ENCODE measurements at places on chromosomes 2 and 18. TPM values are rescaled to one million over a fixed set of nuclear protein-coding genes. Genes with fewer than 3 reads are reported as not detected.

The ACTG2 gene
- not detected for total RNA-seq

The RRM2 gene
- 378 TPM for total RNA-seq

The RTKN gene
- total RNA-seq: 2.2 TPM

The ARMC9 gene
- total RNA-seq: 6.4 TPM

The SCYGR4 gene
- total RNA-seq: not detected

The ANKRD62 gene
- not detected for total RNA-seq

The HTR2B gene
- total RNA-seq: not detected

The IL37 gene
- not detected for total RNA-seq

The IL1R1 gene
- 1.7 TPM for total RNA-seq

The SH3RF3 gene
- total RNA-seq: 0.47 TPM

The SMCHD1 gene
- 98.4 TPM for total RNA-seq

DNA sequence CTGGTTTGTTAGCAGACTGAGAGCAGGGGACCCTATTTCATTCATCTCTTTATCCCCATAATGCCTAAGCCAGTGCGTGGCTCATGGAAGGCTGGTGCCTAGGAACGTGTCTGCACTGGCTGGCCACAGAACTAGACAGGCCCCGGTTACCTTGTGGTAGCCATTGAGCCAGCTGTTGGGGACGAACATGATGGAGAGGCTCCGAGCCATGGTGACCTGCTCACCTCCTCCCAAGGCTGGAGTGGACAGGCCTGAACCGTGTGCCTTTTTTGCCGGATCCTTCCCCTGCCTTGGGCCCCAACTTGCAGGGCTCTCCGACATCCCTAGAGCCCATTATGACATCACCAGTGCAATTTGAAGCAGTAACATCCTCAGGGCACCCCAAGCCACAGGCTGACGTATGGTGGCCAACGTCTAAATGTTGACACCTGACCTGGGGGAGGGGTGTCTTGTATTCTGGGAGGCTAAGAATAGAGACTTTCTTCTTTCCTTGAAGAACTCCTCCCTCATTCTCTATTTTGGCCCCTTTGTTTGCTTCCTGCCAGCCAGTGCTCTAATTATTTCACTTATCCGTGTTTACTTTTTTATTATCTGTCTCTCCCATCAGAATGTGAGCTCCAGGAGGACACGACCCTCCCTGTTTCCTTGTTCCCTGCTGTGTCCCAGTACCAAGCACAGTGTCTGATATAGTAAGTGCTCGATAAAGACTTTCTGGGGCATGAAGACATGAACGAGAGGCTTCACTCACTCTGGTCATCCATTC lies 12.2 kb upstream of the DNPEP start:
- no peaks in the 10 kb centered on the region for H3K36me3 ChIP-seq
- H3K27me3 ChIP-seq: peaks cover 9% of the 10 kb centered on the region
- no peak overlapping the region for H3K4me3 ChIP-seq
- no peak overlapping the region for H3K27ac ChIP-seq
- DNase-seq: no peak
- peaks cover 3% of the 10 kb centered on the region for H3K4me1 ChIP-seq

DNA sequence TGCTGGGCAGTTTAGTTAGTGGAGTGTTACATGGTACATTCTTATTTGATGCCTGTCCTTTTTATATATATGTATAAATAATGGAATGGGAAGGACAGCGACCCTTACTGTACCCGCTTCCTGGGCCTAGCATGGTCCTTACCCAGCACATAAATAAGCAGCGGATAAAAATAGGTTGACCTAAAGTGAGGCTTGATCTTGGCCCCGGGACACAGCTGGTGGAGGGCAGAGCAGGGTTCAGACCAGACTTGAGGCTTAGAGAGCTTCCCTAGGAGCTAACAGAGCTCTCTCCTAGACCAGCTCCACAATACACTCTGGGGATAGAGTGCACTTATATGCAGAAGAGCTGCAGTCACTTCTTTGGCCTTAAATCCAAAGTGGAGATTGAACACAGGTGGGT lies 46.9 kb upstream of the RPL31 start:
- DNase-seq: no peak
- H3K27ac ChIP-seq: no peak overlapping the region
- H3K36me3 ChIP-seq: no peaks in the 10 kb centered on the region
- H3K4me3 ChIP-seq: no peak overlapping the region
- peaks cover 22% of the 10 kb centered on the region for H3K4me1 ChIP-seq

- no peaks in the 10 kb centered on the region for H3K36me3 ChIP-seq
- no peak overlapping the region for H3K27ac ChIP-seq
- H3K4me1 ChIP-seq: no peaks in the 10 kb centered on the region
- no peak overlapping the region for H3K4me3 ChIP-seq
- no peak for DNase-seq
- no peaks in the 10 kb centered on the region for H3K27me3 ChIP-seq
Observed at GRCh38 chr18:79584491-79585394, 94.9 kb upstream of the CTDP1 start.

- H3K4me1 ChIP-seq: peaks cover 34% of the 10 kb centered on the region
- peaks cover 84% of the 10 kb centered on the region for H3K36me3 ChIP-seq
- H3K4me3 ChIP-seq: no peak overlapping the region
- no peak for DNase-seq
- H3K27me3 ChIP-seq: no peaks in the 10 kb centered on the region
Observed at GRCh38 chr2:111148225-111148873, 27.6 kb downstream of the BCL2L11 start.

DNA sequence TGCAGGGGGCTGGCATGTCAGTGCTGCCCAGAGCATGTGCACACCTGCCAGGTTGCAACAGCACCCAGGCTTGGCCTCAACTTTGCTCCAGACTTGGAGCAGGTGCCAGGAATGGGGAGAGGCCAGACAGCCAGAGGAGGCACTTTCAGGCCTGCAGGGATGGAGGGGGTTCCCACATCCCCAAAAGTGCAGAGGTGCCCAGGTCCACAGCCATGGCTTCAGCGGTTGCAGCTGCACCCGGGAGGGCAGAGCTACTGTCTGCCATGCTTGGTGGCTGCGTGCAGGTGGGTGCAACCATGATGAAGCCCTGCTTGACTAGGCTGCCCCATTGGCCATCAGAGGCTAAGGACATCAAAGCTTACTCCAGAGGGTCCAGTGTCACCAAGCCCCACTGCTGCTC lies 196.8 kb upstream of the VRK2 start:
- no peak overlapping the region for H3K4me3 ChIP-seq
- no peak for DNase-seq
- H3K36me3 ChIP-seq: no peaks in the 10 kb centered on the region
- no peaks in the 10 kb centered on the region for H3K4me1 ChIP-seq
- no peaks in the 10 kb centered on the region for H3K27me3 ChIP-seq

- H3K4me1 ChIP-seq: no peaks in the 10 kb centered on the region
- H3K27me3 ChIP-seq: peaks cover 14% of the 10 kb centered on the region
- no peak for DNase-seq
- H3K27ac ChIP-seq: no peak overlapping the region
Observed at GRCh38 chr18:74530584-74530862, 3.8 kb upstream of the CNDP1 start.

DNA sequence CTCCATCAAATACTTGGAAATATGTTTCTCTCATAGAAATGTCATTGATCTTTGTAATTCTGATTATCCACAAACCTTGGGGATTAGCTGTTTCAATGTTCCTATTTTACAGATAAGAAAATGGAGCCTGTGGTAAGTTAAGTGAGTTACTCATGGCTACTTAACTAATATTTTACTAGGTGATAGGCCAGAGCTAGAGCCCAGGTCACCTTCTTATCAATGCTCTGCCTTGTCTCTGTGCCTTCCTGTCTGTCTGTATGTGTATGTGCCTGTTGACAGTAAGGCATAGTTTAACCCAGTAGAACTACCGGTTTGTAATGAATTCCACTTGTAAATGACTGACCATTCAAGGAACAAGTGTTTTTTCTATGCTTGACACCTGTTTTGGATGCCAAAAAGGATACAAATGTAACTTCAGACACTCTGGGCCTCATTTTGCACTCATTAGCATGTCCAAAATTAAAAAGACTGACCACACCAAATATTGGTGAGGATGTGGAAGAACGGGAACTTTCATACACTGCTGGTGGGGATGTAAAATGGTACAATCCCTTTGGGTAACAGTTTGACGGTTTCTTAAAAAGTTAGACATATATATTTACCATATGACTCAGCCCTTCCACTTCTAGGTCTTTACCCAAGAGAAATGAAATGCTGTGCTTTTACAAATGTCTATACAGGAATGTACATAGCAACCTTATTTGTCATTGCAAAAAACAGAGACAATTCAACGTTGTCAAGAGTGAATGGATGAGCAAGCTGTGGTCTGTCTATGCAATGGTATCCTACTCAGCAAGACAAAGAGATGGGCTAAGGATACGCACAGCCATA lies 19.6 kb upstream of the IL1A start:
- no peaks in the 10 kb centered on the region for H3K27me3 ChIP-seq
- H3K4me1 ChIP-seq: peaks cover 40% of the 10 kb centered on the region
- peak overlapping the region; percentile 94 for H3K27ac ChIP-seq

- no peak overlapping the region for H3K27ac ChIP-seq
- H3K4me1 ChIP-seq: no peaks in the 10 kb centered on the region
- H3K4me3 ChIP-seq: no peak overlapping the region
- no peaks in the 10 kb centered on the region for H3K27me3 ChIP-seq
- DNase-seq: no peak
- no peaks in the 10 kb centered on the region for H3K36me3 ChIP-seq
Observed at GRCh38 chr2:53515435-53516332, 251.9 kb upstream of the CHAC2 start.

- no peak overlapping the region for H3K4me3 ChIP-seq
- no peaks in the 10 kb centered on the region for H3K27me3 ChIP-seq
Observed at GRCh38 chr2:5057891-5058351, 634.3 kb upstream of the SOX11 start.

- H3K4me1 ChIP-seq: peaks cover 29% of the 10 kb centered on the region
- H3K4me3 ChIP-seq: no peak overlapping the region
- H3K36me3 ChIP-seq: no peaks in the 10 kb centered on the region
- no peak overlapping the region for H3K27ac ChIP-seq
- DNase-seq: no peak
Observed at GRCh38 chr2:237456200-237456843, 30.7 kb upstream of the MLPH start.

GRCh38 chr2:196703695-196704094 lies 64.2 kb downstream of the CCDC150 start:
- no peak overlapping the region for H3K4me3 ChIP-seq
- H3K27ac ChIP-seq: no peak overlapping the region
- no peaks in the 10 kb centered on the region for H3K27me3 ChIP-seq
- peaks cover 5% of the 10 kb centered on the region for H3K36me3 ChIP-seq
- no peak for DNase-seq

DNA sequence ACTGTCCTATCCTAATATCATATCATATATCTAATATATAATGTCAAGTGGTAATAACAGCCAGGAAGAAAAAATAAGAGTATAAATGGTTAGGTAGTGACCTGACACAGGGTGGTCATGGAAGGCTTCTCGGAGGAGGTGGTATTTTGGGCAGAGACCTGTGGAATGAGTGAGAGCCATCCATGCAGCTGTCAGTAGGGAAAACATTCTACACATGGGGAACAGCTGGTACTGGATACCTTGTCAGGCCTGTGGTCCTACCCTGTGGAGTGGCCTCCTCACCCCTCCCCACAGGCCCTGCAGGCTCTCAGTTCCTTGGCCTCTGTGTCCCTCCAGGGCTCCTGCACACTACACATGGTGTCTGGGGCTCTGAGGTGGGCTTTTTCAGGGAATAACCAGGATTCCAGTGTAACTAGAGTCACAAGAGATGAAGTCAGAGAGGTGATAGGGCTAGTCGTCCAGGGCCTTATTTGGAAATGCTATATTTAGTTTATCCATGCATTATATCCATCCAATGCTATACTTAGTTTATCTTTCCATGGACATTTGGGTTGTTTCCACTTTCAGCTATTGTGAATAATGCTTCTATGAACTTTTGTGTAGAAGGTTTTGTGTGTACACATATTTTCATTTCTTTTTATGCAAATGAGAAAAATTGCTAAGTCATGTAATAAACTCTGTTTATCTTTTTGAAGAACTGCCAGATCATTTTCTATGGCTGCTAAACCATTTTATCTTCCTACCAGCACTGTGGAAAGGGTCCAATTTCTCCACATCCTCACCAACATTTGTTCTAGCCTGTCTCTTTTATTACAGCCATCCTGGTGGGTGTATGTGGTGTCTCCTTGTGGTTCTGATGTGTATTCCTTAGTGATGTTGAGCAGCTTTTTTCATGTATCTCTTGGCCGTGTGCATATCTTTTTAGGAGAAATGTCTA lies 75.6 kb downstream of the TPGS2 start:
- H3K4me1 ChIP-seq: no peaks in the 10 kb centered on the region
- H3K27me3 ChIP-seq: peaks cover 2% of the 10 kb centered on the region
- no peaks in the 10 kb centered on the region for H3K36me3 ChIP-seq
- no peak overlapping the region for H3K27ac ChIP-seq
- no peak overlapping the region for H3K4me3 ChIP-seq
- DNase-seq: no peak

GRCh38 chr2:157497638-157498314 lies 53.9 kb upstream of the CYTIP start:
- H3K36me3 ChIP-seq: no peaks in the 10 kb centered on the region
- no peak overlapping the region for H3K4me3 ChIP-seq
- no peaks in the 10 kb centered on the region for H3K27me3 ChIP-seq
- DNase-seq: peak; percentile 74

DNA sequence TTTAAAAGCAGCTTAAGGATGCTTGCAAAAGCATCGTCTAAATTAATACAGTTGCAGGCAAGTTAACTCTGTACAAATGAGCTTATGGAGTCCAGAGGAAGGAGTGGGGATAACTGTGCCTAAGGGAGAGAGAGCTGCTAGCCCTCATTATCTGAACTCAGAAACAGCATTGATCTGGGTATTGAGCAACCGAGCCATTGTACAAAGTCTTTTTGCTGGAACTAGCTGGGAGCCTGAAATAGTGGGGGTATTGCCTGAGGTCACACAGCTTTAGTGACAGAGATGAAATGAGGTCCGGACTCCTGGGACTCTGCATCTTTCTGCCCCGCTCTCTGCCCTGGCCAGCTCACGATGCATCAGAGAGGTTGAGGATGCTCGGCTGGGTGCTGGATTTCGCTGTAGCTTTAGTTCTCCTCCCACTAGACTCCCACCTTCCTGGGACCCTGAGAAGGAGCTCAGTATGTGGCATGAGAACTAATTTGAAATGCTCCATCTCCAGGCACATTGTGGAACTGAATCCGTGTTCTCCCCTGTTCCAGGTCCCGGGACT lies 67.5 kb upstream of the ATG16L1 start:
- no peak overlapping the region for H3K4me3 ChIP-seq
- peaks cover 66% of the 10 kb centered on the region for H3K36me3 ChIP-seq
- H3K27me3 ChIP-seq: no peaks in the 10 kb centered on the region
- DNase-seq: no peak
- H3K27ac ChIP-seq: no peak overlapping the region
